ENCODE measurements at places on chromosomes 1 and 21.

DNA sequence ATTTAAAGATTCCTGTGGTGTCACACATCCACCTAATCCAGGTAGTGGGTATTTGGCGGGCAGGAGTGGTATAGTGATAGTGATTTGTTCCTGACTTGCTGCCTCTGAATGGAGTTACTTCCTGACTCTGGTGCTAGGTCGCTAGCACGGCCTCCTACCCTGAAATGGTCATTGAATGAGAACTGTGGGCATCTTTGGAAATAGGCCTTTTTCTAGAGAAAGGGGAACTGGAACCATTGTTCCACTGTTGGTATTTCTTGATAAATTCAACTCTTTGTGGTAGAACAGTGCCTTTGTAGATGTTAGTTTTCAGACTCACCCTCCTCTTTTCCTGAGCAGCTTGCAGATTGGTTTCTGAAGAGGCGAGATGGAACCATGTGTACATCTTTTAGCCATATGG is 1.5 kb downstream of the QSOX1 start:
- DNase-seq, result no peak

DNA sequence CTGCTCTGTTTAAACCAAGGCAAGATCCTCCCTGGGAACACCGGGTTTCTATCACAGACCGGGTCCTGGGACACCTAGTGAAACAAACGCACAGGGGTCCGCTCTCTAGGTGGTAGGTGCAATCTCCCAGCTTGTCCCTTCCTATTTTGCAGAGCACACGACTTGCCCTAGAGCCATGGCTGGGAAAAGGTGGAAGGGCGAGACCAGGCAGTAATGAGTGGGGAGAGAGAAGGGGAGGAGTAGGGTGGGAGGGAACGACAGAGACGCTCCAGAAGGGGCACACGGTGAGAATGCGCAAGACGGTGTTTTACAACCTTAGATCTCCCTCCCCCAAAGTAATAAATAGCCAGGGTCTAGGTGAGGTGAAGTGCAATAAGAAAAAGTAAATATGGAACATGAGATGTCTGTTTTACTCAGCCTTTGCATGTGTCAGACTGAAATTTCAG is 9.3 kb upstream of the ARHGAP29 start:
- no peak for DNase-seq

DNA sequence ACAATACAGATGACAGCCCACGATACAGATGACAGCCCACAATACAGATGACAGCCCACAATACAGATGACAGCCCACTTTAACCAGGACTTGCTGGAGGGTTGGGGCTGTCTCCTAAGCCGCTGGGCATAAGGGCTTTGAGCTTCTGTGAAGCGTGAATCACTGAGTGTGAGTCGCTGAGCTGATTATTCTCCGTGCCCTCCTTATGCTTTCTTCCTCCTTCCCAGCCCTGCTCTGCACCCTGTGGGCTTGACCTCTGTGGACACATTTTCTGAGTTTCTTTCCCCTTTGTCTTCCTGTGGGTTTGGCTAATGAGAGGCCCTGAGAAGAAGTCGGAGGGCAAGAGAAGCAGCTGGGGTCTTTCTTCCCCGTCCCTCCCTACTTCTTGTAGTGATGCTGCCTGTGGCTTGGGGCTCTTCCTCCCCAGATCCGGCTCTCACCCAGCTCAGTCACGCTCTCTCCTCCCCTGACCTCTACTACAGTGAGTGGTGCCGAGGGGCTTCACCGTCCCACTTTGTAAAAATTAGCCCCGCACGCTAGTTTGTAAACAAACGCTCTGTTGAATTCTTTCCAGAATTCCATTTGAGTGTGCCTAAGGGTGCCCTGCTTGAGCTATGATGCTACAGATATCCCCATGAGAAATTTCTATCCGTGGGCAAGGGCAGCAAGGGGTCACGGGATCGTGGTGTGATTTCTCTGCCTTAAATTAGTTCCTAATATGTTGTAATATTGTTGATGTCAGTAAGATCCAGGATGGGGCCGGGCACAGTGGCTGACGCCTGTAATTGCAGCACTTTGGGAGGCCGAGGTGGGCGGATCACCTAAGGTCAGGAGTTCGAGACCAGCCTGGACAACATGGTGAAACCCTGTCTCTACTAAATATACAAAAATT is 46.4 kb upstream of the SOD1 start:
- no peak for DNase-seq

- no peak for DNase-seq
Measured at GRCh38 chr1:13892671-13893325, 192.8 kb downstream of the PRDM2 start.

- no peak for DNase-seq
Measured at GRCh38 chr21:43972850-43973633, 39.1 kb upstream of the TRAPPC10 start.
